ENCODE measurements at places on chromosomes 11 and 22.

GRCh38 chr11:33387581-33387980 lies 130.4 kb downstream of the HIPK3 start:
- no peak for DNase-seq

GRCh38 chr11:77320351-77320750 lies 18.9 kb upstream of the GDPD4 start:
- DNase-seq, result no peak

- no peak for DNase-seq
These were observed 8.0 kb upstream of the PSMC3 start for GRCh38 chr11:47434011-47434786.

DNA sequence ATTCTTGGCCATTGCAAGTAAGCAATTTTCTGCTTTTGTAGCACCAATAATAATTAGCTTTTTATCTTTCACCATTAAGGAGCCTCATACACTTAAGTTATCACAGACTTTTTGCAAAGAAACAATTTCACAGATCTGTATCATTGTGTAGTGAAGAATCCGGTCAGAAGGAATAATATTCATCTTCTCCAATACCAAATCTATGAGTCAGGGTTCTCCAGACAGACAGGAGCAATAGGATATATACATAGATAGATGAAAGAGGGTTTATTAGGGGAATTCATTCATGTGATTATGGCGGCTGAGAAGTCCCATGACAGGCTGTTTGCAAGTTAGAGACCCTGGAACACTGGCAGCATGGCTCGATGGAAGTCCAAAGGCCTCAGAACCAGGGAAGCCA lies 82.9 kb upstream of the UBASH3B start:
- no peak for DNase-seq

GRCh38 chr11:72738199-72739141 lies 13.7 kb downstream of the ARAP1 start:
- no peak for DNase-seq

DNA sequence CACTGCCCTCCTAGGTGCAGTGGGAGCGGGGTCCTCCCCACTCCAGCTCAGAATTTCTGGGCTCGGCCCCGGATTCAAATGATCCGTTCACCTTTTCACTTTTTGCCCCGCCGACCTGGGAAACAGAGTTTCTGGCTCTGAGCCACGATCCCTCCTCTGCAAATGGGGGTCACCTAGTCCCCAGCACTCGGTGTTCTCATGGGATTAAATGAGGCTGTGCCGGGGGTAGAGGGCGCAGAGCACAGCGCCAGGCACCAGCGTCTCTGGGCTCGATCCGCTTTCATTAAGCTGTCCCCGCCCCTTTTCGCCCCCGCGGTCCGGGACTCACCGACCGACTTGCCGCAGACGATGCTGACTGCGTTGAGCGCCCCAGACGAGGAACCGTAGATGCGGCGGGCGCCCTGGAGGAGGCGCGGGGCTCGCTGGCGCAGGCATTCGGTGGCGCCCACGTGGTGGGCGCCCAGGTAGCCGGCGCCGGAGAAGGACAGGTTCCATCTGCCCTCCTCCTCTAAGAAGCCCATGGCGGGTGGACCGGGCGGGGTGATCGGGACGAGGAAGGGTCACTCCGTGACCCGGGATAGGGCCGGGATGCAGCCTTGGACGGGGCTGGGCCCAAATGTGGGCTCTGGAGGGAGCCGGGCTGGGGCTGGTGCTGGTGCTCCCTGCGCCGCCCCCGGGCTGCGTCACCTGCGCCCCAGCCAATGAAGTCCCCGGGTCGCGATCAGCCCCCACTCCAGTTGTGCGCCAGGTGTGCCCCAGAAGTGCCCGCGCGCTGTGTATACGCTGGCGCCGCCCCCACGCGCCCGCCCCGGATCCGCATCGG lies at the start of gene PNPLA5:
Gene PNPLA5 (minus strand): TSS at position 654 of the 823 bp plus-strand sequence. CDS start 133 bp downstream, at position 521.
- DNase-seq, result no peak

DNA sequence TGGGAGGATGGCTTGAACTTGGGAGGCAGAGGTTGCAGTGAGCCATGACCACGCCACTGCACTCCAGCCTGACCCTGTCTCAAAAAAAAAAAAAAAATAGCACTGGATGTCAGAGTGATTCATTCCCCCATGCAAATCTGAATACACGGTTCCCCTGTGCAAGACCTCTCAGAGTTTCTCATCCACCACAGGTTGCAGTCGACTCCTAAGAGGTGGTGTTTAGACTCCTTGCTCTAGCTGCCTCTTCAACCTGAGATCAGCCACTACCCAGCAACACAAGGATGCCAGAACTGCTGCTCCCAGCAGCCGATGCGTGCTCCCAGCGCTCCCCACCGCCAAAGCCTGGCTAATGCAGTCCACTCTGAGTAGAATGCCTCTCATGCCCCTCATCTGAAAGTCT lies 97.5 kb downstream of the PARVA start:
- no peak for DNase-seq

GRCh38 chr22:38087855-38088254 lies 3.9 kb upstream of the SLC16A8 start:
- DNase-seq, result no peak

- DNase-seq, result no peak
These were observed 37.8 kb downstream of the RPL27A start for GRCh38 chr11:8720352-8720751.

DNA sequence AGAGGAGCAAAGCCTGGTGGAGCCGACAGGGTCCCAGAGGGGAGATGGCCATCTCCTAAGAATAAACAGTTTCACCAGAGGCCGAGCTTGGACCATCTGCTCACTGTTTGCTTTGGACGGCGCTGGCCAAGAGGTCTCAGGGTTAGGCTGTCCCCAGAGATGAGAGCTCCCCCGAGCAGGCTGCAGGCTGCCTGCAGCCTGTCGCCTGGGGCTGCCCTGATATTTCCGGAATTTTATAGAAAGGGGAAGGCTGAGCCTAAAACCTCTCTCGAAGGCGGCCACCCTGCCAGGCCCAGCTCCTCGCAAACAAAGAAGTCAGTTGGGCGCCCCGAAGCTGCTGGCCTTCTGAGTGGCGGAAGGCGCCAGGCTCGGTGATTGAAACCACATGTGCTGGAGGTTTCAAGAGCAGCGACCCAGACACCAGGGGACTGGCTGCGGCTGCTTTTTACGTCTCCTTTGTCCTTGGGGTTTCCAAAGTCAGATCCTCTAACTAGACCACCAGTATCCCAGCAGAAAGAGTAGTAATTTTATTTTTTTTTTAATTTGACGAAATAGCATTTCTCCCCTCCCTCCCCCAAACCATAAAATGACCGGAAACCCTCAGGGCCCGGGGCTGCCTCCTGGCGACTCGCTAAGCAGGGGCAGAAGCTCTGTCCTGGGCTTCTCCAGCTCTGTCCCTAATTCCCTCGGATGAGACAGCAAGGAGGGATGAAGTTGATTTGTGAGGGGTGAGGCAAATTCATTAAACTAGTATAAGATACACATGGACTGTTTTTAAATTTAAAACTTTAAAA lies 57.4 kb downstream of the CLMP start:
- DNase-seq, result no peak

GRCh38 chr22:47497666-47498065 lies 735.2 kb downstream of the TBC1D22A start:
- DNase-seq, result no peak

GRCh38 chr11:65560555-65561418 lies 2.6 kb upstream of the LTBP3 start:
- DNase-seq, result no peak

DNA sequence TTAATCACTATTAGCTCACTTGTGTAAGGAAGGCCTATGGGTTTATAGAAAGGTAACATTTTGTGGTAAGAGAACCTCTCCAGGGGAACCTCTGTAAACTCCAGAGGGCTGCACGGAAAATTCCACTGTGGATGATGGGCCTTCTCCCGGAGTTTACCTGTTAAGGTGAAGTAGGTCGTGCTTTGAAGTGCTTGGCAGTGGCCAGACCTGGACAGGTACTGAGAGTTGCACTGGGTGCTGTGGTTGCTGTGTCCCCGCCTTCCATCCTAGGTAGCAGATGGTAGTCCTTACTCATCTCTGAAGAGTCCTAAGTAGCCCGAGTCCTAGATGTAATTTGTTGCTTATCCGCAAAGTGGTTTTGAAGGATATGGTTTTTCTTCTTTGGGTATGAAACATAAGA lies 133.4 kb downstream of the TEAD1 start:
- DNase-seq, result no peak

DNA sequence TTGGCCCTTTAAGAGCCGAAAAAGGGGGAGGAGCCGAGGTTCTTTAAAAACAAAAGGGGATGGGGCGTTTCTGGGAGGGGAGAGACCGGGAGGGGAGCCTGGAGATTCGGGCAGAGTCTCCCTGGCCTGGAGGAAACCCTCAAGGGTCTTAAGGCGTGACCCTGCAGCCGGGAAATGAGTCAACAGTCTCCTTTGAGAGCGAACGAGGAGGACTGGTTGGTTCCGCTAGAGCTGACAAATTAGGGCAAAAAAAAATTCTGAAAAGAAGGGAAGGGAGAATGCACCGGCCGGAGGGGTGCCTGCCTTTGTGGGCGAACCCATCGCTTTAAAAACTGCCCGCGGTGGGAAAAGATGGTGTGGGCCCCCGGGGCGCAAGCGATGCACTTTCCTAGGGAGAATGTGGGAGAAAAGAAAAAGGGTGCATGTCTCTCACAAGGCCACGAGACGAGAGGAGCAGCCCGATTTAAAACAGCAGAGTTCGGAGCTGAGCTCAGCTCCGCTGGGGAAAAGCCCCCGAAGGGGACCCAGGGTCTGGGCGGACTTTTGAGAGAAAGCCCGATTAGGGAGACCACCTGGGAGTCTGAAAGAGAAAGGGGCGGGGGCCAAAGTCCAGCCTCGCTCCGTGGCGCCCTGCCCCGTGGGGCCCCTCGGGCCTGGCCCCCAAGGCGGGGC lies 874 bp downstream of the ZFTA start:
- no peak for DNase-seq

- DNase-seq, result no peak
These were observed 3.8 kb downstream of the RPLP2 start for GRCh38 chr11:813456-814096.

DNA sequence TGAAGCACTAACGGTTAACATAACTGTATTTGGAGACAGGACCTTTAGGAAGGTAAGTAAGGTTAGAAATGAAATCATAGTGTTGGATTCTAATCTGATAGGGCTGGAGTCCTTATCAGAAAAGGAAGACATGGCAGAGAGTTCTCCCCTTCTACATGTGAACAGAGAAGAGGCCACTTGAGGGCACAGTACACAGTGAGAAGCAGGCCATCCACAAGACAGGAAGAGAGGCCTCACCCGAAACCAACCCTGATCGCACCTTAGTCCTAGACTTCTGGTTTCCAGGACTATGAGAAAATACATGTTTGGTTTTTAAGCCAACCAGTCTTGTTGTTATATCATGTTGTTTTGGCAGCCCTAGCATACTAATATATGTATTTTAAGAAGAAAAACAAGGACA lies 170.0 kb downstream of the LRRC4C start:
- DNase-seq, result no peak

- no peak for DNase-seq
These were observed 2.5 kb downstream of the TSPO start for GRCh38 chr22:43153899-43154298.

DNA sequence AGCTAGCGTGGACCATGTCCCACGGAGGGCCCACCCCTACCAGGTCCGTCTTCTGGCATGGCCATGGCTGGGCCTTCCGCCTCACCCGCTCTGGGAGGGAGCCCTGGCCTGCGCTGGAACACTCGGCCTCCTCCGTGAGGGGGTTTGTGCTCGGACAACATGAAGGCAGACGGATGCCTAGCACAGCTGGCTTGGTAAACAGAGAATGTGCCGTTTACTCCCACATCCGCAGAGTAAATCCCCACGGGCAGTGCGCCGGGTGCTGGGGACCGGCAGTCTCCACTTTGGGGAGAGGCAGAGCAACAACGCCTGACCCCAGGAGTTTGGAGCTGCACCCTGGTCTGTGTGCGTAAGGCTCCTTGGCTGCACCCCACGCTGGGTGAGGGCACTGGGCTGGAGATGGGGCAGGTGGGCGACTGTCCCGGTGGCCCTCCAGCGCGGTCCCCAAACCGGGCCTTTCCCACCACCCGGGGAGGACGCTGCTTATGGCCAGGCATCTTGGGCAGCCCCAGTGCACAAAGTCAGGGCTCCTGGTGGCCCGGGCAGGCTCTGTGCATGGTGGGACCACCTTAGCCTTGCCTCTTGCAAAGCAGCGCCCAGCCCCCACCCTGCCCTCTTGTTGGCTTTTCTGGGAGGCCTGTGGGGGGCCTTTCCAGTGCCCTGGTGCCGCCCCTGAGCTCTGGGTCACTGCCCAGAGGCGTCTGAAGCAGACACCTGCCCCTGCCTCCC lies 30.7 kb upstream of the MUC5AC start:
- DNase-seq, result no peak

- DNase-seq, result no peak
These were observed 144.7 kb downstream of the ENTHD1 start for GRCh38 chr22:39748877-39749276.

DNA sequence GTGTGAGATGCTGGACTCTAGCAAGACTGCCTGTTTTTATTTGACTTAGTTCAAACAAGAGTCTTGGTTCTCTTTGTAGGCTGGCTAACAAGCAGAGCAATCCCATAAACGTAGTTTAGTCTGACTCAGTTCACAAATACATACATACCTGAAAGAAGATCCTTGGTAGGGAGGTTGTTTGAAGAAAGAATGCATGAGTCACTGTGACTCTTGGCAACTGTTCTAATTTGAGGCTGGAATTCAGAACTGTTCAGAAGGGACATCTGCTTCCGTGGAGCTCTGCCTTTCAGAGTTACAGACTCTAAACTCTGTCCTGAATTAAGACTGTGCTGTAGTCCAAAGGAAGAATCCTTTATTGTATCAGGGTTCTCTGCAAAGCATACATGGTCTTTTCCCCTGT lies 32.2 kb downstream of the C2CD3 start:
- DNase-seq, result no peak

GRCh38 chr11:16745950-16746605 lies 7.6 kb downstream of the C11orf58 start:
- no peak for DNase-seq

GRCh38 chr11:15775015-15775541 lies 581.3 kb downstream of the SOX6 start:
- no peak for DNase-seq
